ENCODE measurements at places on chromosomes 4 and X.

DNA sequence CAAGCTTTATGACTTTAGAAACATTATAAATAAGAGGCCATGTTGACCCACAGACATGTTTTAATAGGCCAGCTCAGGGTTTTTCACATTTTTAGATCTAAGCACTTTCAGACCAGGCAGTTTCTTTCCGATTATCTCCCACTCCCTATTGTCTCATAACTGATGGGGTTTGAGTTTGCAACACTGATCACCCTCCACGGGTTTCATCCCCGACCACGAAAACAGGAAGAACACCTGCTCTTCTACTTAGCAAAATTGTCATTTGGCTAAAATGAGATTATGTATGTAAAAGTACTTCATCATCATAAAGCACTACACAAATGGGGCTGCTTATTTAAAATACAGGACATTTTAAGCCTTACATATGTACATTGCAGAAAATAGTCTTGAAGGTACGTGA is 407.9 kb downstream of the HNRNPD start:
- no peak for DNase-seq

GRCh38 chrX:123959281-123960063 is 2.0 kb upstream of the STAG2 start:
- DNase-seq = no peak

DNA sequence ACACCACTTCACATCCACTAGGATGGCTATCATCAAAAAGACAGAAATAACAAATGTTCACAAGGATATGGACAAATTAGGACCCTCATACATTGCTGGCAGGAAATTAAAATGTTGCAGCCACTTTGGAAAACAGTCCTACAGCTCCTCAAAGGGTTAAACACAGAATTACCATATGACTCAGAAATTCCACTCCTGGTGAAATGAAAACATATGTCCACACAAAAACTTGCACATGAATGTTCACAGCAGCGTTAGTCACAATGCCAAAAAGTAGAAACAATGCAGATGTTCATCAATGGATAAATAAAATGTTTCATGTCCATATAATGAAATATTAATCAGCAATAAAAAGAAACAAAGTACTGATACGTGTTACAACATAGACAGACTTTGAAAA is 15.1 kb downstream of the S100G start:
- DNase-seq = no peak

DNA sequence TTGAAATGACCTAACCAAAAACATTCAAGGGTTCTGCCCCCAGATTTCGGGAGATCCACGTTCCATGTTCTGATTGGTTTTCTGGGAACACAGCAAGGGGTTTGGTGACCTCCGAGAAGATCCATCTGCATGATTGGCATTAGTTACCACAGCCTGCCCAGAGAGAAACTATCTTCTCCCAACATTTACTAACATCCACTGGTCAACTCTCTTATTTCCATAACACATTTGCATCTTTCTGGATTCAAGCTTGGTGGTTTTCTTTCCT is 15.6 kb downstream of the SHOX start:
- DNase-seq = no peak

DNA sequence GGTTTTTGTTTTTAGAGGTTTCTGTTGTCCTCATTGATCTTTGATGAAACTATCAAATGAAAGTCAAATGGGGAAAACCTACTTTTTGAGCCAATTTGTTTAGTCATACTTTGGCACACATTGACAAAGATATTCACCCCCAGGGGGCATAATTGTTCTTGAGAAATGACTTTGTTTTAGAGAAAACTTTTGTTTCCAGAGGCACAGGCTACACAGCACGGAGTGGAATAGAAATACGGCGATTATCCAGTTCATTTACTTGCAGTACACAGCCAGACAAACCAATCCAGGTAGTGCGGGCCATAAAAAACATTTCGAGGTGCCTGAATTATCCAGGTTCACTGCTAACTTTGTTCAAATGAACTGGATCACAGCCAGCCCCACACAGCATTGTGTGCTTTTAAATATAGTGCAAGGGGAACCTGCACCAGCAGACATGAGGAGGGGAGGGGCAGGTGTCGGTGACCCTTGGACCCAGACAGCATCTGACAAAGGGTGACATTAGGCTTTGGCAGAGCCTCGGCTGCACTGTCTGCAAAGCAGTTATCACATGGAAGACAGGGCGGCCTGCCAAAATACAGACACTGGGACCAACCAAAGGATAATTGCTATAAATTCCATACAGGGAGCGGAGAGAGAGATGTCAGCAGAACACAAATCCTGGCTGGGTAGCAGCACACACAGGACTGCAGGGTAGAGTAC is 179.6 kb upstream of the NOCT start:
- no peak for DNase-seq

- no peak for DNase-seq
Observed at GRCh38 chr4:153641532-153641931, 42.5 kb upstream of the TLR2 start.

GRCh38 chr4:151004222-151004621 is 10.9 kb downstream of the LRBA start:
- DNase-seq = no peak

Data from central memory CD4-positive, alpha-beta T cell (primary cell).